ENCODE measurements at places on chromosomes 6 and 20.

- no peak for DNase-seq
These were observed 2.8 kb upstream of the CDSN start for GRCh38 chr6:31122791-31123706.

DNA sequence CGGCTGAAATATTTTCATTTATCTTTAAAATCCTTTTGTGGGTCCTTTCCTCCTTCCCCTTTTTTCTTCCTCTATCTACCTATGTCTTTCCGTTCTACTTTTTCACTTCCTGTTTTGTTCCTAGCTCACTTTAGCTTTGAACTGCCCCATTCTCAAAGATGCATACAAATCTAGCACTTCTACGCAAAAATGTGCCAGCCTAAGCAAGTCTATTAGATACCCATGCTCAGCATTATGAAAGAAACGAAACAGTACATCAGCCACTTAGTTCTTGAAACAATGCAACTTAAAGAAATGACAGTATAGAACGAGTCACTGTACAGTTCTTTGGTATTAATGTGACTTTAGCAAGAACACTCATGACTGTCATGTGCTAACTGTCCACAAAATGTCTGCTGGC is 47.3 kb upstream of the MARCKS start:
- no peak for DNase-seq

DNA sequence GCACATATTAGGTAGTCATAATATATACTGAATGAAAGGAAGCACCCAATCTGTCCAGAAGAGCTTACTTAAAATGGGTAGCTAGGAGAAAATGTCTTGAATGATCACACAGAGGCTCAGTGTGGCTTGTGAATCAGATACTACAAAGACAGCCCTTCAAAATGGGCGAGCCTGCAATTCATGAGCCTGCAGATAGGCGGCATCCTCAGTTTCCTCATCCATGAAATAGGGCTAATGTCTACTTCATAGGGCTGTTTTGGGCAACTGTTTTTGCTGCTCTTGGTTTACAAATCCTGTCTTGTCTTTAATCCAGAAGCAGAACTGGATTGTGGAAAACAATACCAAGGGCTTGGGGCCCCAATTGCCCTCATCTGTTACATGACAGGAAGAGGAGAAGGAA is 129.3 kb upstream of the KCNK16 start:
- DNase-seq, result no peak

DNA sequence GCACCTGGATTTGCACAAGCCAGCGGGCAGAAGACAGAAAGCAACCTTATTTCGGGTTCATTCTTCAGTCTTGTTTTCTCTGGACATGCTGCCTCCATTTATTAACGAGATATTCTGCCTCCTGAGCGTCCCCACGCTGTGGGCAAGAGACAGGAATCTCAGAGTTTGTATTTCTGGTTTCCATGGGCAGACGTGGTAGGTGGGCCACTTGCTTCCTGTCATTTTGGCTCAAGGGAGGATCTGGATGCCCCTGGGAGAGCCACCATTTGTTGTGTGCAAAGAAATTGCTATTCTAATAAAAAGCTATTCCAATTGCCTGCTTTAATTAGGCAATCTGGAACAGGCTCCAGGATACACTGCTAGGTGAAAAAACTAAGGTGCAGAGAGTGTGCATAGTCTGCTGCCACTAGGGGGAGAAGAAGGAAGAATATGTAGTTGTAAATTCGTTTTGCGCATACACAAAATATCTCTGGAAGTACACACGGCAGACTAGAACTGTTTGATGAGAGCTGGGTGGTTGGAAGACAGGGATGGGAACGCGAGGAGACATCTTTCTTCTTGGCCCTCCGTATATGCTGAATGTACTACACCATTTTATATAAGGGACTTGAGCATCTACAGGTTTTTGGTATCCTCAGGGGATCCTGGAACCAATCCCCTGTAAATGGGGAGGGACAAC is 30.1 kb upstream of the SLC16A10 start:
- DNase-seq, result peak; percentile 40

DNA sequence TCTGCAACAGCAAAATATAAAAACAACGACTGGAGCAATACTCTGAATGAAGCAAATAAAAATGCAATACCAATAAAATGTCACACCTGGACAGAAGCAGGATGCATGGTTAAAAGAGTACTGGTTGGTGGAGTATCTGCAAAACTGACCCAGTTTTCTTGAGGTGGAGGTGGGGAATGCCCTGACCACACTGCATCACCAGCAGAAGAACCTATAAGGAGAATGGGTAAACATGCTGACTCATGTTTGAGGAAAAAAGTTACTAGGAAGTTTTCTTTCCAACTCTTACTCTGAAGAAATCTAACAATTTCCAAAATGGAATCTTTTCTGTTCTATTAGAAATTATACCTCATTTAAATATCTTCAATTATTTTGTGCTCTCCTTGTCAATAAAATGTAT is 43.6 kb downstream of the REPS1 start:
- no peak for DNase-seq

- no peak for DNase-seq
These were observed 341.2 kb downstream of the CD83 start for GRCh38 chr6:14458669-14459266.

DNA sequence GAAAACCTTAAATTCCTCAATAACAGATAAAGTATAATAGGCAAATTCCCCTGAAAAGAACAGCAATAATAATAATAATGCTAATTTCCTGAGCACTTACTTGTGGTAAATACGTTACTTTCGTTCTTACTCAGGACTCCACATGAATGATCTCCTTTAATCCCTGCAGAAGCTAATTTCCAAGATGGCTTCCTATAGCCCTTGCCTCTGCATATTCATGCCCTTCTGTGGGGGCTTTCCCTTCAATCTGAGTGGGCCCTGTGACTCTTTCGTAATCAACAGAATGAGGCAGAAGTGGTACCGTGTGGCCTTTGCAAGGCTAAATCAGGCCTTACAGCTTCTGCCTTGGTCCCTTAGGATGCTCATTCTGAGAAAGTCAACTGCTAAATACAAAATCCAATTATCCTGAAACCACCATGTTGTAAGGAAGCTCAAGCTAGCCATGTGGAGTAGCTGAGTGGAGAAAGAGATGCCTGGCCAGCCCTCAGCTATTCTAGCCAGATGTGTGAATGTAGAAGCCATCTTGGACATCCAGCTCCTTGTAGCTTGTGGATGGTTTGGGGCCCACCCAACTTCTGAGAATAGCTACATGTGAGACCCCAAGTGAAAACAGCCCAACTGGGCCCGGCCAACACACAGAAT is 50.5 kb downstream of the MCUR1 start:
- DNase-seq, result no peak

GRCh38 chr6:28658475-28659249 is 133.0 kb downstream of the GPX5 start:
- DNase-seq, result no peak

DNA sequence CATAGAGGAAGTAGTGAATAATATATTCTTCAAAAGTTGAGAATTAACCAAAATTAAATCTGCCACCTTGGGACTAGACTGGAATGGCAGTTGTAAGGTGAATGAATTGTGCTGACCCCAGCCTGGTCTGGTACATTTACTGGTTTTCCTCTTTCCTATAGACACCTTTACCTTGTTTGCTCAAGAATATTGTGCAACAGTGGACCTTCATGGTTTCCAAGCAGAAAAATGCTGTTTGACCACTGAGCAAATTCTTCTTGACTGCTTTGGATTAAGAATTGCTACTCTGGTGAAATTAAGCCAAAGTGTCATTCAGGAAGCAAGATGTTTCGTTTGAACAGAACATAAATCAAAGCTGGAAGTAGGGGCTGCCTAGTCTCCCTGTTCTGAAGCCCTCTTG is 156.6 kb upstream of the TAB2 start:
- DNase-seq, result no peak

- no peak for DNase-seq
These were observed 130.9 kb downstream of the SULF2 start for GRCh38 chr20:47654370-47654769.

- no peak for DNase-seq
These were observed 215.7 kb downstream of the SYNDIG1 start for GRCh38 chr20:24684956-24685691.

GRCh38 chr6:4853349-4853748 is 77.1 kb downstream of the CDYL start:
- DNase-seq, result no peak

DNA sequence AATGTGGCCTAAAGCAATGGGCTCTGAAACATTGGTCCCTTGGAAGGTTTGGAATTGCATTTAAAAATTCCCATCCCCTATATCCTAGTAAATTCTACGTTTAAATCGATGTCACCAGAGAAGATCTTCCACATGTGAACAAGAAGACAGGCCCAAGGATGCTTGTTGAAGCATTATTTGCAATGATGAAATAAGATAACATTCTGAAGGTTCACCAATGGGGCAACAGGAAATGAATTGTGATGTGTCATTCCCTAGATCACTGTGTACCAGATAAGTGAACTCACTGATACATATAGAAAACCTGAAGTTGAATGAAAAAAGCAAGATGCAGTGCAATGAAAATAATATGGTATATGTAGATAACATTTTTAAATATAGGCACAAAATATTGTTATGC is 464.3 kb upstream of the BTBD3 start:
- DNase-seq, result no peak

- DNase-seq, result no peak
These were observed 52.0 kb downstream of the FRK start for GRCh38 chr6:116008470-116009243.

- no peak for DNase-seq
These were observed 7.3 kb downstream of the COL10A1 start for GRCh38 chr6:116118608-116119007.

- no peak for DNase-seq
These were observed 34.4 kb upstream of the ZNF184 start for GRCh38 chr6:27507041-27507956.

- no peak for DNase-seq
These were observed 32.0 kb downstream of the HLA-C start for GRCh38 chr6:31239854-31240253.

- DNase-seq, result no peak
These were observed 437.1 kb downstream of the GRIK2 start for GRCh38 chr6:101830501-101831031.

DNA sequence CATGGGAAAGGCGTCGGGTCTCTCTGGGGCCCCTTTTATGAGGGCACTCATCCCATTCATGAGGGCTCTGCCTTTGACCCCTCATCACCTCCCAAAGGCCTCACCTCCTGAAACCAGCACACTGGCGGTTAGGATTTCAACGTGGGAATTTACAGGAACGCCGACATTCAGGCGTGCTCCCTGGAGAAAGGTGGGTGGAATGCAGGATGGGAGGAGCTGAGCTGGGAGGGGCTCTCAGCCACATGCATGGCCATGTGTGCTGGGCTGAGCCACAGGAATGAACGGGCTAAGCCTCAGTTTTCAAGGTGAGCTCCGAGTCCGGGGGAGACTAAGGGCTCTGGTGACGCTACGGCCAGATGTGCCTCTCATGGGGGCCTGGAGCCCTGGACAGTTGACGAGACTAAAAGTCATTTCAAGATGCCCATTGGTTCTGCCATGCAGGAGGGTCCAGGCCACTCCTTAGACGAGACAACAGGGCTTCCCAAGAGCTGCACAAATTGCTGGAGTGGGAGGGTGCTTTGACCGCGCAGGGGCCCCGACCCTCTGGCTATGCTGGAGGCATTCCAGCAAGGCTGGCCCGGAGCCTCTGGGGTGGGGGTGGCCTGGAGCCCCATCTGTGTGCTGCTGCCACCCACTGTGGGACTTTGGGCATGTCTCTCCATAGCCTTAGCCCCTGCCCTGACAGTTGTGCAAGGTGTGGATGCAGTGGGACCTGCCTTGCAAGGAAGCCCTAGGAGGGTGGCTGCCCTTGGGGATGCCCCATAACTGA is 3.8 kb upstream of the ARFGAP1 start:
- no peak for DNase-seq

- no peak for DNase-seq
These were observed 90.2 kb upstream of the SULF2 start for GRCh38 chr20:47875297-47876025.

- no peak for DNase-seq
These were observed 97.2 kb downstream of the MAP3K4 start for GRCh38 chr6:161088676-161089328.

DNA sequence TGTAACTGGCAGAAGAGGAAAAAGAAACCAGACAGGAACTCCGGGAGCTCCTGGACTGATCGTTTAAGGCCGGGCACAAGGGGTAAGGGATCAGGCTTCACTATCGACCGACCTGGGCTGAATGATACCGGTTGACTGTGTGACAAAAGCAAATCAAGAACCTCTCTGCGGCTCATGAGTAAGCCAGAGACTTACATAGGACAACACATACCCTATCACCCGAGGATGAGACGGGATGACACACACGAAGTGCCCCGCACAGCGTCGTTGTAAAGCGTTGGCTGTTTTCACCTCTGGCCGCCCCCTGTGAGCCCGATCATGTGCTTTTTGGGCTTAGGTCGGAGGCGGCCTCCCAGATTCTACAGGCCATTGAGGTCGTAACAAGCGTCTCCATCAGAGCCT is 695 bp upstream of the TGIF2 start:
- DNase-seq, result no peak

- no peak for DNase-seq
These were observed 806.3 kb upstream of the GJE1 start for GRCh38 chr6:141326426-141326825.

GRCh38 chr20:53699085-53699674 is 105.5 kb upstream of the ZNF217 start:
- no peak for DNase-seq

- no peak for DNase-seq
These were observed 468.3 kb downstream of the CDC5L start for GRCh38 chr6:44855562-44856411.

DNA sequence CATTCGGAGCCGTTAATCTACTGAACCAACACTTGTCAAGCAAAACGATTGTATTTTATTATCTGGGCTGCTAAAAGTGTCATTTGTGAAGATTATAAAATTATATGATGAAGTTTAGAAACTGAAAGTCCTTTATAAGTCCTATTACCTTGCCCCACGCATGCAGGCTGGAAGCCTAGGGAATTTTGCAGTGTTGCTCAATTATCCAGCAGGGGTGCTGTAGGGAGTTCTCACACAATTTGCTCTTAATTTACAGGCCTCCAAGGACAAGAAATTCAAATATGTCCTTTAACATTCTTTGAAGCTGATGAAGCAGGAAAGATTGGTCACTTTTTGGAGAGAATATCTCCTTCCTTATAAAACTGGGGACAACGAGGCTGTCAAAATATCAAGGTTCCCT is 368.9 kb downstream of the LMBRD1 start:
- DNase-seq, result no peak

- DNase-seq, result peak; percentile 76
These were observed 126.0 kb downstream of the ADGRB3 start for GRCh38 chr6:68760941-68761676.

GRCh38 chr20:4491643-4492042 is 230.1 kb upstream of the PRND start:
- DNase-seq, result no peak

GRCh38 chr20:25460566-25461280 is 53.2 kb downstream of the GINS1 start:
- DNase-seq, result no peak

- DNase-seq, result no peak
These were observed 647.7 kb upstream of the NRSN1 start for GRCh38 chr6:23478312-23478711.

DNA sequence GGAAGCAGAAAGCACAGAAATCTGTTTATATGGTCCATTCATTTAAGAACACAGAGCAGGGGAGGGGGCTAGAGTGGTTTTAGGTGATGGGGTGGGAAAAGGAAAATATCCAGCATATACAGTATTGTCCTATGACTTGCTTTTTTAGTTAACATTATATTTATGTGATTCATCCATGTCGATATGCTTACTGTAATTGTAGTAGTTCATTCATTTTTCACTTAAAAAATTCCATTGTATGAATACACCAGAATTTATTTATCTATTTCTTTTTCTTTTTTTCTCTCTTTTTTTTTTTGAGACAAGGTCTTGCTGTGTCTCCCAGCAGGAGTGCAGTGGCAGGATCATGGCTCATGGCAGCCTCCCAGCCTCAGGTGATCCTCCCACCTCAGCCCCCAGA is 9.6 kb upstream of the PRIM2 start:
- no peak for DNase-seq
